Muscle of back (tissue), 13 donors: ENCODE measurements at places on chromosomes 5 and 9.
A peak's percentile ranks its signal among the peaks of the same experiment; 100 is the strongest.

GRCh38 chr9:93126825-93127368, 7.2 kb downstream of the NINJ1 start:
- peak; percentile 74 for DNase-seq

DNA sequence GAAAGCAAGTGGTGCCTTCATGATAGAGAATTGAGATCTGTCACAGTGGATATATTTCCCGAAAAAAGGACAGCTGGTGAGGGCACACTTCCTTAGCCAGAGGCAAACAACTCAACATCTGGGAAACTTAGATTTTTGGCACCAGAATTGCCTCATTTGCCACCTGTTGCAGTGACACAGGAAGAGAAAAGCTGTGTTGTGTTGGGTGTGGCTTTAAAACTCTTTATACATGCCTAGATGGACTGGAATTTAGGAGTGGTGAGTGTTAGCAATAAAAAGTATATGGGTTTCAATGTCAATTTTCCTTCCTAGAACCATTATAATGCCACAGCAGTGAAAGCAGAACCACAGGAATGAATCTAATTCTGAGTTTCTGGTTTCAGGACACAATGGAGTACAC, 62.6 kb upstream of the CEMIP2 start:
- peak; percentile 69 for DNase-seq

- DNase-seq: no peak
Measured at GRCh38 chr5:3269395-3270169, 326.1 kb upstream of the IRX1 start.

DNA sequence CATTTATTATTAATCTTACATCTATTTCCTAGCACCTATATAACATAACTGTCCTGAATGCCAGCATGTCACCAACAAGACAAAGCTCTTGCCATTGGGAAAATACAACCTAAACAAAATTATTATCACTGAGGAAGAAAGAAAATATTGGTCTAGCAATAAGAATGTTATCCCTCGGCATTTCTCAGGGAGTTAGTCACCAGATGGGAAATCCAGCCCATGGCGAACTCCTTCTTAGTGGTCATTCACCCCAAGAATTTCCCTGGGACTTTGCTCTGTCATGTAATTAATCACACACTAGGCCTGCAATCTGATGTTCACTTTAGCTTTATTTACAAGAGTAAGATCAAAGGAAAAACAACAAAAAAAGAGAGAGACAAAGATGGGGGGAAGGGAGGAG, 56.1 kb upstream of the TAS2R1 start:
- peak; percentile 22 for DNase-seq

- DNase-seq: no peak
Measured at GRCh38 chr5:73894860-73895259, 268.9 kb downstream of the ARHGEF28 start.

DNA sequence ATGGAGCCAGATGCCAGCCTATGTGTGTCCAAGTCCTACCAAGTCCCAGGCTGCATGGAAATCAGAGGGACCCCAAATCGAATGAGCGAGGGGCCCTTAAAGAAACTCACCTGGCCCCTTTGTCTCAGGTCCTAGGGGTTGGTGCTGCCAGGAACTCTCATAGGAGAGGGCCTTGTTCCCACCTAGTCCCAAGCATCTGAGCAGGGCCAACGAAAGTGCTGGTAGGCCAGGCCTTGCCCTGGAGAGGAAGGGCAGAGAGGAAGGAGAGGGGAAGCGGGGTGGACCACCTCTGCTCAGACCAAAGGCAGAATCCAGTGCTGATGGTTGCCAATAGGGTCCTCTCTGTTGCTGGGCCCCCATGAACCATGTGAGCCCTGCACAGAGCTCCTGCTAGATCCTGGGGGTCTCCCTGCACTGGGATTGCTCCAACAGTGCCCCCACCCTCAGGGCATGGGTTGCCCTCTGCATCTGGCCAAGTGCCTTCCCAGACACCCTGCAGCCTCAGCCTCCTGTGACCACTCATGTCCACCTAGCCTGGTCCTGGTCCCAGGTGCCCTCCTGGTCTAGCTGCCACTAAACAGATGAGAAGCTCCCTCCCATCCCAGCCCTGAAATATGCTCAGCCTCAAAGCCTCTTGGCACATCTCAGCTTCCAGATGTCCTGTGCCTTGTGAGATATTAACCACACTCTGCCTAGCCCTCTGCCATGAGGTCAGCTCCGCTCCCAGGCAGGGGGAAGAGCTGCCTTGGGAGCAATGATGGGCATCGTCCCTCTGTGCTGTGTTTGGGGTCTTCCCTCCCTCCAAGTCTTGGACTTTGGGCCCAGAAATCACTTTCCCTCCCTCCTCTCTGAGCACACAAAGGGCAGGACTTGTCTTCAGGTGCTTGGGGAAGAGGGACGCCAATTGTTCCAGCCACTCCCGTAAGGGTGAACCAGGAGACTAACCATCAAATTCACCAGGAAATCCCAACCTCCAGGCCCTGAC, 109.6 kb downstream of the ADAMTS2 start:
- DNase-seq: no peak

DNA sequence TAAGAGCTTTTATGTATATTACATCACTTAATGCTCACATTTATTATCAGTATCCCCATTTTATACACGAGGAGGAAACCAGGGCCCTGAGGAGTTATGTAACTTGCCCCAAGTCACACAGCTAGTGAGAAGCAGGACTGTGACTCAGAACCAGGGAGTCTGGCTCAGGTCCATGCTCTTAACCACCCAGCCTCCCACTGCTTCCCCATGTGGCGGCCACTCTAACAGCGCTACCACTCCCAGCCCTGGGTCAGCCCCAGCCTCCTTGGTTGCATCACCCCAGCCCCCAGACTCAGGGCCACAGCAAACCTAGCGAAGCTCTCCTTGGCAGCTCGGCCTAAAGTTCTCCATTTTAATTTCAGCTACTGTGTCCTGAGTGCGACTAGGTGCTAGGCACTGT, 159.1 kb downstream of the PAX5 start:
- no peak for DNase-seq

DNA sequence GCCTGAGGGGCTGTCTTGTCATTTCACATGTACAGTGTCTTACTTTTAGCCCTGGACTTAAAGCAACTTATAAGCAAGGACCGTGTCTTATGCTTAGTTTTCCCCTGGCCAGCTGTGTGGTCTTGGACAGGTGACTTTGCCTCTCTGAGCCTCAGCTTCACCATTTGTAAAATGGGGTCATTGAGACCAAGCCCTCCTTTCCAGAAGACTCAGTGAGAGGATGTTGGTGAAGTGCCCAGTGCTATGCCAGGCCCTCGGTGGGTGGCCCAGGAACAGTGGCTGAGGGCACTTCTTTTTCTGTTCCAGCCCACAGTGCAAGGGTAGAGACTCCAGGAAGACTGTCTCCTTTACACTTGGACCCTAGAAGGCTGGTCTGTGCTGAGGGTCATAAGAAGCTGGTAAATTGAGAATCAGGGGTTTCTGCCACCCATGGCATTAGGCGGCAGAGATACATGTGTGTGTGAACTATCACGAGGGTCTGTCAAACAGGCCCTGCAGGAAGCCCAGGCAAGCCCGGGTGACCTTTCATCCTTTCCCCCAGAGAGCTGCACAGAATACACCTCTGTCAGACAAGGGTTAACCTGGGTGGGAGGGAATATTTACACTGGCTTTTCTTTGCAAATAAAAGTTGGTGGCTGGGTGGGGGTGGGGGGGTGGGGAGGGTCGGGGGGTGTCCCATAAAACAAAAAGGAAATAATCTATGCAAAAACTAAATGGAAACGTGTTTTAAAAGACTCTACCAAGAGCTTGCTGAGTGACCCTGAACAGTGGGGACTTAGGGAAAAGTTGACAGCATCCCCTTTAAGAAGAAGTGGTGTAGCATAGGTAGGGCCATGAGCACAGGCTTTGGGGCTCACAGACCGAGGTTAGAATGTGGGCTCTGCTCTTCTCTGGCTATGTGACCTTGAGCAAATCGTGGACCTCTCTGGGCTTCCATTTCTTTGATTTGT, 20.4 kb upstream of the KIF12 start:
- no peak for DNase-seq

GRCh38 chr5:35031276-35031675, 16.5 kb downstream of the AGXT2 start:
- no peak for DNase-seq

GRCh38 chr9:72646061-72646460, 124.7 kb downstream of the TMC1 start:
- no peak for DNase-seq

DNA sequence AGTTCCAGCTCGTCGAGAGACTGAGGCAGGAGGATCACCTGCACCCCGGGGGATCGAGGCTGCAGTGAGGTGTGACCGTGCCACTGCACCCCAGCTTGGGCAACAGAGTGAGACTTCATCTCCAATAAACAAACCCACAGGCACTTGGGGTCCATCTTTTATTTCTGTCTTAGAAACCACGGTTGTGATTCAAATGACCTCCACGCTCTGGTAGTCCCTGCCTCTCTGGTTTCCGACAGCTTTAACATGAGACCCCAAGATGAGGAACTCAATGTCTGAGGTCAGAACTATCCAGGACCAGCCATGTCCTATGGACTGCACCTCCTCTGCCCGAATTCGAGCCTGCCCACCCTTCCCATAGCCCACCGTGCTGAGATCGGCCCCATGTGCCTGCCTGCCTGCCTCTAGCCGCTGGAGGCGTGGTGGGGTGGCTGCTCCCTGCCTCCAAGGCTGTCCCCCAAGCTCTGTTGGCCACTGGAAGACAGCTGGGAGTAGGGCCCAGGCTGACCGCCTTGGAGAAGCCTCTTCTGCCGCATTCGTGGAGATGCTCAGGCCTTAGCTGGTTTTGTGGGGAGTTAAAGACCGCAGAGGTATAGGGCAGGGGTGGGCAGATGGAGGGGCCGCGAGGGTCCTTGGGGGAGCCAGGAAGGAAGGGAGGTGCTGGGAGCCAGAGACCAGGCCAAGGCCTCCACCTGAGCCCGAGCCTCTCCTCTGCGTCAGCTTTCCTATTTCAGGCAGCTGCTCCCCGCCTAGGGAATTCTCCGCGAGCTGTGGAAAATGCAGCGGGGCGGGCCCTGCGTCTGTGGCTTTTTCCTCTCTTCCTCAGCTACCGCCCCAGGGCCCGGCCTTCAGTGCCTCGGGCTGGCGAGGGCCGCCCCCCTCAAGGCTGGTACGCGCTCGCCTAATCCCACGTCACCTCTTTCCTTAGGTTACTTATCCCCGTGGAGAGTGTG, 6.9 kb upstream of the WDR5 start:
- peak; percentile 87 for DNase-seq

- DNase-seq: no peak
Measured at GRCh38 chr5:147918899-147919298, 12.6 kb upstream of the C5orf46 start.

GRCh38 chr5:143499480-143500114, 96.1 kb upstream of the NR3C1 start:
- no peak for DNase-seq

DNA sequence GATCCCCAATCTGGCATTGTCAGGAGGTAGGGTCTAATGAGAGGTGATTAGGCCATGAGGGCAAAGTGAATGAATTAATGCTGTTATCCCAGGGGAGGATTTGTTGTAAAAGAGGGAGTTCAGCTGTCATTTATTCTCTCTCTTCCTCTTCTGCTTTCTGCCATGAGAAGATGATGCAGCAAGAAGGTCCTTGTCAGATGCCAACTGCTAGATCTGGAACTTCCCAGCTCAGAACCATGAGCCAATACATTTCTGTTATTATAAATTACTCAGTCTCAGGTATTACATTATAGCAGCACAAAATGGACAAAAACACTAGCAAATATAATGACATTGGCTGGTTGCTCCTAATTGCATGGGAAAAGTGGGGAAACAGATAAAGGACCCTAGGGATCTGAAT, 15.6 kb upstream of the BICD2 start:
- DNase-seq: no peak

GRCh38 chr5:159050316-159051143, 49.2 kb downstream of the EBF1 start:
- peak; percentile 59 for DNase-seq

GRCh38 chr9:68538200-68538599, 2.5 kb downstream of the TMEM252 start:
- no peak for DNase-seq

DNA sequence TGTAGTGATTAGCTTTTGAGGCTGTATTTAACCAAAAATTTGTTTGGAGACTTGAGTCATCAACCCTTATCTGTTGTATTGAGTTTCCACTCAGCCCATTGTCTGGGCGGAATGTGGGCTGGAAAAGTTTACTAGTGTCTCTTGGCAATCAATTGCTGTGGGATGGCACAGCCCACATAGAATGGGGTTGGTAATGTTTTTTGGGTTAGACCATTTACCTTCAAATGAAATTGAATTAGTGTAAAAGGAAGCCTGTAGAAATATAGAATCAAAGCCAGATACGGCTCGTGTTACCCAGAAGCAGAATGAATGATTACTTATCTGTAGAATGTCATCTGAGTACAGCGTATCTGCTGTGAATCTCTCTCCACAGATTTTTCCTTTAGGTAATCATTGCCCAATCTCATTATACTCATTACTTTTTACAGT, 142.9 kb downstream of the AOPEP start:
- no peak for DNase-seq

DNA sequence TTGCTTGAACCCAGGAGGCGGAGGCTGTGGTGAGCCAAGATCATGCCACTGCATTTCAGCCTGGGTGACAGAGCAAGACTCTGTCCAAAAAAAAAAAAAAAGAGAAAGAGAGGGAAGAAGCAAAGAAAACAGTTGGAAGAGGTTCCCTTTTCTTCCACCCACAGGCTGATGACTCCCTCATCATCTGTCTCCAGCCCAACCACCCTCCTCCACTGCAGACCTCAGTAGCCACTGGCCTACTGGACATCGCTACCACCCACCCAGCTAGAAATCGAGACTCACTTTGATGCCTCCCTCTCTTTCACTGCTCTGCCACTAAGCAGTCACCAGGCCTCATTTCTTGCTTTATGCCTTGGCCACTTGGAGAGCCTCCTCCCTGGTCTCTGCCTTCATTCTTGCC, 71.2 kb downstream of the NIPSNAP3B start:
- DNase-seq: no peak

- no peak for DNase-seq
Measured at GRCh38 chr9:120242116-120242811, 337.7 kb downstream of the CDK5RAP2 start.

DNA sequence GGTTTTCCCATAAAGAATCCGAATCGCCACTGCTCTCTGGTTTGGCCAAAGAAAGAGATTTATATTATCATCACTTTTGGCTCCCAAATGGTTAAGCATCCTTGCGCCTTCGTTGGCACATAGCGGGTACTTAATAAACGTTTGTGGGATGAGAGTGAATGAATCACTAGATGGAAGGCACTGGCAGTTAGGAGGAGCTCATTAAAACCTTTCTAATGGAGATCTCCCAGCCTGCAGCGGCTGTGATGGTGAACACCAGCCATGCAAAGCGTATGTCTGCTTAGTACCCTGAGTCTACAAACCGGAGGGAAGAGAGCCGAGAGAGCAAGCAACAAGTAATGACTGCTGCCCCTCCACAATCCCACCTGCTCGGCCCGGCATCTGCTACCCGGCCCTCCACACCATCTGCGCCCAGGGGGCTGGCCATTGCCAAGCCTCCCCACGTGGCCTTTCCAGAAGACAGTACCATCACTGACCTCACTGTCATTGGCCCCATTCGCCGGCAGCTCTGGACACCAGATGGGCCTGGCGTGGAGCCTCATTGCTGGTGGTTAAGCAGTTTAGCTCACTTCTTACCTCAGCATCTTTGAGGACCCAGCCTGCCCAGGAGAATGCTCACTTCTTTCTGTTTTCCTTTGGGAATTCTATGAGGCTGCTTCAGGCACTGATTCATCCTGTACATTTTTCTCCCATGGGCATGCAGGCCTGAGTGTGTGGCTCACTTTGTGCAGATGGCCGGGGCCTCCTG, 39.3 kb upstream of the ANKRD33B start:
- DNase-seq: peak; percentile 56

- peak; percentile 70 for DNase-seq
Measured at GRCh38 chr5:163695830-163696578, 190.6 kb downstream of the MAT2B start.

GRCh38 chr5:56037531-56038010, 42.8 kb upstream of the IL6ST start:
- no peak for DNase-seq
